ENCODE measurements at places on chromosomes 4 and X.

GRCh38 chr4:26288355-26288909 is 32.4 kb upstream of the RBPJ start:
- DNase-seq: peak; percentile 77

DNA sequence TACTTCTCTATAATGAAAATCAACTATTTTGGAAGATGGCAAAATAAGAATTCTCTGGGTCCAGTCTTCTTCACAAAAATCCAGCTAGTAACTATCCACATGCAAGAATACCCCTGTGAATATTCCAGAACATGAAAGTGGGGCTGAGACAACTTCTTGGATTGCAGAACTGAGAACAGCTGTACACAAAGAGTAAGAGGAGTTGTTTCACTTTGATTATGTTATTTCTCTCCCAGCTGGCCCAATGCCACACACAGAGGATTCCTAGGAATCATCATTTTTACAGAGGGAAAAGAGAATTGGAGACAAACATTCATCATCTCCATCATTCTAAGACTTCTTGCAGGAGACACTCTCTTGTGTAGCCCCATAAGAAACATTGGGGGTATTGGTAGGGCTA is 782.2 kb upstream of the LCORL start:
- no peak for DNase-seq

DNA sequence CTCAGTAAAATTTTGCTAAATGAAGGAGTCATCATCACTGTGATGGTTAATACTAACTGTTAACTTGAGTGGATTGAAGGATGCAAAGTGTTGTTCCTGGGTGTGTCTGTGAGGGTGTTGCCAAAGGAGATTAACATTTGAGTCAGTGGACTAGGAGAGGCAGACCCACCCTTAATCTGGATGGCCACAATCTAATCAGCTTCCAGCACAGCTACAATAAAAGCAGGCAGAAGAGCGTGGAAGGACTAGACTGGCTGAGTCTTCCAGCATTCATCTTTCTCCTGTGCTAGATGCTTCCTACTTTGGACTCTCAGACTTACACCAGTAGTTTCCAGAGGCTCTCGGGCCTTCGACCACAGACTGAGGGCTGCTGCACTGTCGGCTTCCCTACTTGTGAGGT is 21.3 kb upstream of the WDR44 start:
- DNase-seq: no peak

DNA sequence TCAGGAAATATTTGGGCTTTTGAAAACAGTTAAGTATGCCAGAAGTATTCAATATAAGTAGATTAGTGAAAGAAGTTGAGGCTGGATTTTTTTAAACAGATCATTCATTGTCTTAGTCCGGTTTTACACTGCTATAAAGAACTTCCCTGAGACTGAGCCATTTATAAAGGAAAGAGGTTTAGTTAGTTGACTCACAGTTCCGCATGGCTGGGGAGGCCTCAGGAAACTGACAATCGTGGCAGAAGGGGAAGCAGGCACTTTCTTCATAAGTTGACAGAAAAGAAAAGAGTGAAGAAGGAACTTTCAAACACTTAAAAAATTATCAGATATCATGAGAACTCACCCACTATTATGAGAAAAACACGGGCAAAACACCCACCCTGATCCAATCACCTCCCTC is 31.1 kb upstream of the CYLC1 start:
- no peak for DNase-seq

GRCh38 chrX:113804819-113805218 is 779.1 kb upstream of the HTR2C start:
- DNase-seq: no peak

- DNase-seq: peak; percentile 42
Measured at GRCh38 chr4:126264839-126265238, 950.1 kb downstream of the FAT4 start.

DNA sequence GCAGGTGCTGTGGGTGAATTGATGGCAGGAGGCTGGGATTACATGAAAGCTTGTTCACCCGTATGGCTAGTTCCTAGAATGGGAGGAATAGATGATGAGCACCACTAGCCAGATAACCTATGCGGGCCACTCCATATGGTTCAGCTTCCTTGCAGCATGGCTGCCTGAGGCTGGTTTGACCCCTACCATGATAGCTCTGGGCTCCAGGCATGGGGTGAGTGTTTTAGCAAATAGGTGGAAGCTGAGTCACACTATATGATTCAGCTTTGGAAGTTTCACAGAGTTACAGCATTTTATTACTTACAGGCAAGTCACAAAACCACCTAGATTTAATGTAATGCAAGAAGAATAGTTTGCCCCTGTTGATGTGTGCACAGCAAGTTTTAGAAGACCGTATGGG is 603.2 kb downstream of the STIM2 start:
- DNase-seq: peak; percentile 78

GRCh38 chrX:9033179-9033578 is 748 bp downstream of the FAM9B start:
- DNase-seq: no peak

- no peak for DNase-seq
Measured at GRCh38 chrX:154833746-154834274, 652 bp downstream of the SMIM9 start.

- DNase-seq: no peak
Measured at GRCh38 chrX:87572901-87573300, 55.3 kb downstream of the KLHL4 start.

DNA sequence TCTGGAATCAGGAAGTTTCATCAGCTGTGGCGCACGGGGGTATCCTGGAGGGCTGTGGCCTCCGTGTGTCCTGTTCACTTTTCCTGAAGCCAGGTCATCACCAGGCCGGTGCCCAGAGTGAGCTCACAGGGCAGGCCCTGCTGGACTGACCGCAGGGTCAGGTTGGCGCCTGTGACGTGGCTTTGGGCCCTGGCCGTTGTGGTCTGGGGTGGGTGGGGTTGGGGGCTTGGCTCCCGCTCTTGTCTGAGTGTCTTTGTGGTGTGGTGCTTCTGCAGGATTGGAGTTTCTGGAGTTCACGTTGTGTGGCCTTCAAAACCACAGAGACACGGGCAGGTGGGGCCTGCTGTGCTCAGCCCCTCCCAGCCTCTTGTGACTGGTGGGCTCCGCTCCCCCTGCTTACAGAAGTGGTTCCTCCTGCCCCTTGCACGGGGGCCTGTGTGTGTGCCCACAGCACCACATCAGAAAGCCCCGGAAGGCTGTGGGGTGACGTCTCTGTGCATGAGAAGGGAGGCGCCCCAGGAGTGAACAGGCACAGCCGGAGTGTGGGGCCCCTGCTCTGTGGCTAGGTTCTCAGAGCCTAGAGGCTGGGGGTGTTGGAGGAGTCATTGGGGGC is 9.5 kb downstream of the RGS12 start:
- no peak for DNase-seq

DNA sequence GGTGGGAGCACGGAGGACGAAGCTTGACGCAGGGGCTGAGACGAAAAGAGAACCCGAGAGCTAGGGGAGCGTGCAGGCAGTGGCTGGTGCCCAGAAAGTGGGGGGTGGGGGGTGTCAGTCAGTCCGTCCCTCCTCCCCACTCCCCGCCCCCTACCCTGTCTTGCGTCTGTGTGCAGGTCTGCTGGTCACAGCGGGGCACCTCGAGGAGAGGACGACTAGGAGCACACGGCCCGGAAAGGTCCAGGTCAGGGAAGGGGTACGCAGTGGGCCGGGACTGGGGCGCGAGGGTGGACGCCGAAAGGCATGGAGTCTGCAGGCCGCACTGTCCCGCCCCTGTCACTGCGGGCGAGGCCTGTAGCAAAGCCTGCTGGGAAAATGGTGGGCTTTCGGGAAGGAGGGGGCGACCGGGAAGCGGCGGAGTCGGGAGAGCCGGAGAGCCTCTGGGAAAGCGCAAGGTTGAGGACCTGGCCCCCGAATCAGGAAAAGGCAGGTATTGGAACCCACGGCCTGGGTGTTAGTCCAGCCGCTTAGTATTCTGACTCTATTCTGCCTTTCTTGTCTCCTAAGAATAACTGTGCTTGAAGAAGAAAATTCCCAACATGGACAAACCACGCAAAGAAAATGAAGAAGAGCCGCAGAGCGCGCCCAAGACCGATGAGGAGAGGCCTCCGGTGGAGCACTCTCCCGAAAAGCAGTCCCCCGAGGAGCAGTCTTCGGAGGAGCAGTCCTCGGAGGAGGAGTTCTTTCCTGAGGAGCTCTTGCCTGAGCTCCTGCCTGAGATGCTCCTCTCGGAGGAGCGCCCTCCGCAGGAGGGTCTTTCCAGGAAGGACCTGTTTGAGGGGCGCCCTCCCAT is 769 bp downstream of the TCEAL1 start:
- DNase-seq: peak; percentile 60

- no peak for DNase-seq
Measured at GRCh38 chrX:24796204-24796603, 102.5 kb downstream of the POLA1 start.

GRCh38 chrX:68731254-68731653 is 83.8 kb downstream of the STARD8 start:
- no peak for DNase-seq

DNA sequence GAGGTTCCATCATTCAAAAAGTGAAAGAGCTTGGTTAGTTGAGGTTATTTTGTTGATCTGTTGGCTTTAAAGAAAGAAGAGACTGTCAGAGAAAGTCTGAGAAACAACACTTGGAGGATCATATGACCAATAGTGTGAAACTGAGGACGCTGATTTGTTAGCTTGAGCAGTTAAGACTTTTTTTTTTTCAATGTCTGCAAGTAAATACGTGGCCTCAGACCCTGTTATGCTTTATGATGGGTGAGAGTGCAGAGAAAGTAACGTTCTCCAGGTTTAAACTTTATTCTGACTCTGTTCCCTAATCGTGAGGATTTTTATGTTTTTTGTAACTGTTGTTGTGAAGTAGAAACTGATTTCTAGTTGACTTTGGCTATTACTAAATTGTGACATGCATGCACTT is 45.9 kb downstream of the GAB1 start:
- peak; percentile 74 for DNase-seq

DNA sequence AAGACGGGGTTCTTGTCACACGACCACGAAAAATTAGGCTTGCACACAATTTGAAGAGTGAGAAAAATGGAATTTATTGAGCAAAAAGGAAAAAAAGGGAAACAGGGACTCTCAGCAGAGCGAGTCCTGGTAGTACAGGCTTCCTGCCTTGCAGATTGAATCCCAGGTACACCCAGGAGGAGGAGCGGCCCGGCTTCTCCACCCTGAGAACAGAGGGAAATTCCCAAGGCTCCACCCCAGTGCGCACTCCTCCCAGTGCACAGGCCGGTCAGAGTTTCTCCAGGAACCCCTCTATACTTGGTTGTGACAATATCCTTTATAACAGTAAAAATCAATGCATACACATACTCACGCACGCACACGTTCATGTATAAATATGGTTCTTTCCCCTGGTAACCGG is 22.0 kb downstream of the SLC4A4 start:
- no peak for DNase-seq

DNA sequence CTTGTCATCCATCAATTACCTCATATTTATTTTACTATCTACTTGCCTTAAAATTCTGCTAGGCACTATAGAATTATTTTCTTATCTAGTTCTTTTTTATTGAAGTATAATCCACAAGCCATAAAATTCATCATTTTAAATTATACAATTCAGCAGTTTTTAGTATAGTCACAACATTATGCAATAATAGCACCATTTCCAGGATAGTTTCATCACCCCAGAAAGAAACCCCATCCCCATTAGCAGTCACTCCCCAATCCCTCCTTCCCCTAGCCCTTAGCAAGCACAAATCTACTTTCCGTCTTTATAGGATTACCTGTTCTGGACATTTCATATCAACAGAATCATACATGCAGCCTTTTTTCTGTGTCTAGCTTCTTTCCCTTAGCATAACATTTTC is 15.6 kb downstream of the SLC10A6 start:
- no peak for DNase-seq

DNA sequence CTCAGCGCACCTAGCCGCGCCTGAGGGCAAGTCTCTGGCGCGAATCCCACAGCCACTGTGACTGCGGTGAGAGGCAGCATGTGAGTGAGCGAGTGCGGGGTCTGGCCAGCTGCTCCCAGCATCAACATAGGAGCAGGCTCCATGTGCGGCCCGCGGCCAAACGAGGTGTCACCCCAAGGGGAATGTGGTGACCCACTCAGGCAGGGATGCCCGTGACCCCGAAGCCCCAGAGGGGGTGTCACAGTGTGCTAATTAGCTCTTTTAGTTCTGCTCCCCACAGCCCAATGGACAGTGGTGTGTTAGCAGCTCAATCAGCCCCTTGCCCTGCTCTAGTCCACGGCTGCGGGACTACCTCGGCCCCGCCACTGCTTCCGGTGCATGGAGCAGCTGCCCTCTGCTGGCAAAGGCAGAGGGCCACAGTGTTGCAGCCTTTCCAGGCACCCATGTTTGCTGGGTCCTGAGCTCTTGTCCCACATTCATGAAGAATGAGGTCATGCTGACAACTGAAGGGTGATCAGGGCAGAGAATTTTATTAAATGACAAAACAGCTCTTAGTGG is 61.4 kb downstream of the AGA start:
- no peak for DNase-seq

DNA sequence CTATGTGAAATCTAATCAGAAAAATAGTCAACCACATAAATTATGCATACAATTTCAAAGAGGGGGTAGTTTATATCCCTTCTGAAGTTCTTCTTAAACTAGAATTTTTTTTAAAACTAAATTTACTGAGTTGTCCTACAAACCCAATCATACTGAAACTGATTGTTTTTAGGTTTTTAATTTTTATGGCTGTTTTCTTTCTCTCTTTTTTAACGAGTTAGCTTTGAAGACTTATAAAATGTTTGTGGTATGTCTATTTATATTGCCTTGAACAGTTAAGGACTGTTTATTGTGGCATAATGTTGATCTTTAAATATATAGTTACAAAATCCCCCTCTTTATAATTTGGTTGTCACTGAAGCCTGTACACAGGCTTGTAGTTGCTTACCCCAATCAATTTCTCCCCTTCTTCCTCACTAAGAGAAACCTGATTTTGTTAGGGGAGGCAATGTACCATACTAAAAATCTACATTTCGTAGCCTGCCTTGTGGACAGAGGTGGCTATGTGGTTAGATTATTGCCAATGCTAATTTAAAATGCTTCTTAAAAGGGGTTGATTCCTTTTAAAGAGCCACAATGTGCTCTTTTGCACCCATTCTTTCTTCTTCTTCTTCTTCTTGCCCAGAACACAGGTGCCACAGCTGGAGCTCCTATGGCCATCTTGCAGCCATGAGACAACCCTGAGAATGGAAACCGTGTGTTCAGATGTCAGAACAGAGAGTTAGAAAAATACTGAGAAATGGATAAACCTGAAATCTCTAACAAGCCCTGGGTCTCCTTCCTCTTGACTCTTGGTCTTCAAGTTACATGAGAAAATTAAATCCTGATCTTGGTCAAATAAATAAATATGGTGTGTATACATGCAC is 102.7 kb upstream of the ZNF827 start:
- DNase-seq: no peak

GRCh38 chrX:65667503-65668376 is at the start of gene MSN:
Gene MSN, plus strand, starts transcription at chrX:65667654. Its CDS starts 188 bp downstream, at chrX:65667842.
- no peak for DNase-seq

DNA sequence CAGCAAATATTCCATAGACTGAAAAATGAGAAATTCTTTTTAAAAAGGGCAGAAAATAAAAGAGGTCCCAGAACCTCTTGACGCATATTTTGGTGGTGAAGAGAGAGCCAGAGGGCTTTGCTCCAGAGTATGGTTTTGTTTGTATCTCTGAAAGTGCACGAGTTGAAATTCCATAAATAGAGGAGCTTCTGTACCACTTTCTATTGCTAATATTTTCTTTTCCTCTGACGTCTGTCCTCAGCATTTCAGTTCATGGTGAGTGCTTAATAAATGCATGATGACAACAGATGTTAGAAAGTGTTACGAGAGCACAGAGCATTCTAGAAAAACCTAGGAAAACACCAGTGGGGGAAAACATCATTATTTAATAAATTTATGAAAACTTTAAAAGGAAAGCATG is 145.6 kb downstream of the AMELX start:
- no peak for DNase-seq

- DNase-seq: peak; percentile 99
Measured at GRCh38 chr4:142095886-142096605, 459.7 kb downstream of the IL15 start.

Measured in renal cortical epithelial cell (primary cell).